ENCODE measurements at places on chromosomes 1 and 21.

DNA sequence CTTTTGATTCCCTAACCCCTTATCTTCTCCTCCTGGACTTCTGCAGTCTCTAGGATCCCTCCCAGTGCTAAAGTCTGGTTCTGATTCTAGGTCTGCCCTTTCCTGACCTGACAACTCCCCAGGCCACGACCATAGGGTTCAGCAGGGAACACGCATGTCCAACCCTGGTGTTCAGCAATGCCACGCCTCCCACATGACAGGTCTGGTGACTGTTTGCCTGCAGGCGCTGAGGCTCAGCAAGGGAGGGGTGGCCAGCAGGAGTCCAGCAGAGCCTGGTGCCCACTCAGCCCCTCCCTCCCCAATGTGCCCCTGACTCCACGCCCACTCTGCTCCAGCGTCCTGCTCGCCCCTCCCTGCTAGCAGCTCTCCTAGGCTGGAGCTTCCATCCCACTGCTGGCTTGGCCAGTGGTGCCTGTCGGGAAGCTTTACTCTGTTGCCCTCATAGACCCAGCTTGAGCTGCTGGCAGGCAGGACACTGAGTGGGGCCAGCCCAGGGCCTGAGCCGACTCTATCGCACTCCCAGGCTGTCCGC is 17.3 kb downstream of the SLC9A1 start:
- DNase-seq: no peak

DNA sequence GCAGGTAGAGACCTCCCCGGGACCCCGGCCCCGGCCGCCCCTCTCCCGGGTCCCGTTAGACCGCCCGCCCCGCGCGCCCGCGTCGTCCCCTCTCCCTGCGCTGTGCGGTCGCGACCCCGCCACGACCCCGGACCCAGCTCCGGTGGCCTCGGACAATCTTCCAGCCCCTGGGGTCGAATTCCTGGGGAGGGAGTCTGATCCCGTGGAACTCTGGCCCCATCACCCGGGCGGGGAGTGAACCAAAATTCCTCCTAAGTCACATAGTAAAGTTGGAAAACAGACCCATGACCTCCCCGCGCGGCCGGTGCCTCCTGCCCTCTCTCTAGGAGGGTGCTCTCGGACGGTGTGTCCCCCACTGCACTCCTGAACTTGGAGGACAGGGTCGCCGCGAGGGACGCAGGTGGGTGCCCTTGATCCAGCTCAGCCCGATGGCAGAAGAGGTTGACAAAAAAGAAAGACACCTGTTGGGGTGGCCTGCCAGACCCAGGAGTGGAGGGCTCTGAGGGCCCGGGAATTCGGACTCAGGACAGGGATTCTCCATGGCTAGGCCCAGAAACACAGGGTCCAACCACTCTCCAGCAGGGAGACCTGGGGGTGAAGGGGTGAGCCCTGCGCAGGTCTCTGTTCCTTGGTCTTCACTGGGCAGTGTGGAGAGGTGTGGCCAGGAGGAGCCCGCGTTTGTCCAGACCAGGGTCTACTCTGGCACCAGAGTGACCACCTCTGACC is 451 bp downstream of the ADAMTSL4 start:
- DNase-seq: no peak

GRCh38 chr1:231493421-231494185 is 34.9 kb upstream of the TSNAX start:
- peak; percentile 16 for DNase-seq

GRCh38 chr1:161407451-161407985 is 39.8 kb upstream of the CFAP126 start:
- no peak for DNase-seq

GRCh38 chr1:58977598-58977997 is 193.8 kb upstream of the JUN start:
- no peak for DNase-seq
